Stimulated activated CD8-positive, alpha-beta memory T cell treated with anti-CD3 and anti-CD28 coated beads, Interleukin-7, amount 100 ng/mL, for 24 hours (primary cell): ENCODE measurements at places on chromosomes 13 and 19.
A peak's percentile ranks its signal among the peaks of the same experiment; 100 is the strongest.

DNA sequence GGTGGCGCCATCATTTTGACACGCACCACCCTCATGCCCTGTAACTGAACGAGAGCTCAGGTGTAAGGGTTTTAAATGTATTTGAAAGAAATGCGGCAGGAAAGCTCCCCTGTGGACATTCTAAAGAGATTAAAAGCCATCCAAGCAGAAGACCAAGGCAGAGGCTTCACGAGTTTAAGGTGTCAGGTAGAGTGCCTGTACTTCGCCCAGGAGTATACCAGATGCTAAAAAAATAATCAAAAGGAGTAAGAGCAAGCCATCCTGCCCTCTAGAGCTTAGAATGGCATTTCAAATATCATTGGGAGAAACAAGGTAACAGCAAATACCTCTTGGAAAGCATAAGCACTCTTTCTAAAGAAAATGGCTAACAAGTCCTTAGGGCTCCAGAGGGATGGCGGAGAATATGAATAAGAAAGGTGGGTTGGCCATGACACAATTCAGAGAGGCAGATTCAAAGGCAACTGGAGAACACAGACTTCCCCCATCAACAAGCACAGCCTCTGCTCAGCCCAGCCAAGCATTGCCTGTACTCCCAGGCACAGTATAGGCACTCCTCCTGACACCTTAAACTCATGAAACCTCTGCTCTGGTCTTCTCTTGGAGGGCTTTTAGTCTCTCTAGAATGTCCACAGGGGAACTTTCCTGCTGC, 447.6 kb downstream of the SUCLA2 start:
- DNase-seq, result no peak

- no peak for DNase-seq
These were observed 2.1 kb downstream of the P2RY11 start for GRCh38 chr19:10113592-10113963.

- DNase-seq, result no peak
These were observed 117.2 kb upstream of the MAB21L1 start for GRCh38 chr13:35593651-35594050.

DNA sequence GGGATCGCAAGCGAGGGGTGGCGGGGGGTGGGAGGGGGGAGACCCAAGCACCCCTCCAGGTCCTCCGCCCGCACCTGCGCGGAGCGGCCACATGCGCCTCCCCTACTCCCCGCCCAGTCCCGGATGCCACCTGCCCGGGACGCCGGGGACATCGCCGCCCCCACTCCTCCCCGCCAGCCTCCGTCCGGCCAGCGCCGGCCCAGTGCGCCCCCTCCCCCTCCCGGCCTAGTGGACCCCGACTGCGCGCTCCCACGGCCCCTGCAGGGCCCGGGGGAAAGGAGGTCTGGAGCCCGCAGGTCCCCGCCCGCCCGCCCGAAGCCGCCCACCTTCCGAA, 263 bp downstream of the RHPN2 start:
- no peak for DNase-seq

GRCh38 chr19:10935371-10936059, 6.9 kb downstream of the TIMM29 start:
- DNase-seq, result no peak

GRCh38 chr13:48066310-48066989, 28.5 kb downstream of the MED4 start:
- no peak for DNase-seq

GRCh38 chr19:33274663-33275558, 27.4 kb downstream of the CEBPA start:
- DNase-seq, result no peak

- no peak for DNase-seq
These were observed 31.4 kb upstream of the MTIF3 start for GRCh38 chr13:27481766-27482165.

DNA sequence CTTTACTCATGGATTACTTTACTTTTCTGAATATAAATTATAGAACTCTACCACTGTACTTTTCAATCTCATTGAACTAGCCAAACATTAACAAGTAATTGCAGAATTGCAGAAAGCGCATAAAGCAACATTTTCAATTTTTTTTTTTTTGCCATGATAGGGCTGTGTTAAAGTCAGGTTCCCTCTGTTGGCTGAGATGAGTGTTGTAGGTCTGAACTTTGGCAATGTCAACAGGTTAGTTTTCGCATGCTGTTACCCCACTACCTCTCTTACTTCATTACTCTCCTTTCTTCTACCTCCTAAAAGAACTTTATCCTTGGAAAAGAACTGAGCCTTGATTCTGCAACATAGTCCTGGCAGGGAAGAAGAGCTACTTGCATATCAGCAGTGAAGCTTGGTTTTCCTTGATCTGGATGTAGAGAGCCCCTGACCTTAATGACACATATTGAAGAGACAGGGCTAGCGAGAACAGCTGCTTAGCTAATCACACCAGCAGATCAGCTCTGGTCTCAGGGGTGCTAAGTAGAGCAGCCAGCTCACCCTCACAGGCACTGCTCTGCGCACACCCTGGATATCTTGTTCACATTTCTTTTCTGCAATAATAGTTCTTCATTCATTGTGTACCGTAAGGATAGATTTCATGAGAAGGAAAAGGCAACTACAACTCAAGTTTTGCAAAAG, 119.5 kb downstream of the FLT1 start:
- DNase-seq, result no peak

- DNase-seq, result peak; percentile 17
These were observed 5.0 kb downstream of the KLK4 start for GRCh38 chr19:50906217-50906616.

- DNase-seq, result no peak
These were observed 25.5 kb downstream of the ERICH6B start for GRCh38 chr13:45590066-45590465.

- no peak for DNase-seq
These were observed 74.7 kb downstream of the MZT1 start for GRCh38 chr13:72652681-72653080.

DNA sequence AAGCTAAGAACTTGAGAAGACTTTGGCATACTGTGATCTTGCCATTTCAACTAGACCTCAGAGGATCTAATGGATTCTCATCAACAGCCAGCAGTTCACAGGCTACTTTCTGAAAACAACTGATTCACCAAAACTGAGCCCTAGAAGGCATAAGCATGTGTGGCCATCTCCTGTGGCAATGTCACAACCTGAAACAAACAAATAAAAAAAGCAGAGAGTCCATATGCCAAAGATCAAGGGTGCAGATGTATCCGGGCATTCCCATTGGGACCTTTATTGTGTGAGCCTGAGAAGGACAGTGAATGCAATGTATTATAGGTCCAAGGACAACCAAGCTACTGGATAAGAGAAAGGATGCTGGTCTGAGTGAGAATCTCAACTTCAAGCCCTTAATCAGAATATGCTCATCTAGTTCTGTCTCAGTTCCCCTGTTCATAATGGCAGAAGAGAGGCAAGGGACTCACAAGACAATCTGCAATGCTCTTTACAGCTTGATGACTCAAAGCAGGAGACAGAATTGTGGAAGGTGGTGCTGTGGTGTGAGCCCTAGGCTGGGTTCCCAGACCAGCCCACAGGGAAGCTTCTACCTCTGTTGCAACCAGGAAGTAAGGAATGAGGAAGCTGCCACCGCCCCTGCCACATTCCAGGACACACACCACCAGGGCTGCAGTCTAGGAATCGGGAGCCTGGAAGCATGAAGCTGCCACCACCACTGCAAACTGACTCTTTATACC, 133.7 kb downstream of the RAP2A start:
- no peak for DNase-seq

GRCh38 chr13:22061371-22061805, 390.5 kb downstream of the FGF9 start:
- peak; percentile 40 for DNase-seq

DNA sequence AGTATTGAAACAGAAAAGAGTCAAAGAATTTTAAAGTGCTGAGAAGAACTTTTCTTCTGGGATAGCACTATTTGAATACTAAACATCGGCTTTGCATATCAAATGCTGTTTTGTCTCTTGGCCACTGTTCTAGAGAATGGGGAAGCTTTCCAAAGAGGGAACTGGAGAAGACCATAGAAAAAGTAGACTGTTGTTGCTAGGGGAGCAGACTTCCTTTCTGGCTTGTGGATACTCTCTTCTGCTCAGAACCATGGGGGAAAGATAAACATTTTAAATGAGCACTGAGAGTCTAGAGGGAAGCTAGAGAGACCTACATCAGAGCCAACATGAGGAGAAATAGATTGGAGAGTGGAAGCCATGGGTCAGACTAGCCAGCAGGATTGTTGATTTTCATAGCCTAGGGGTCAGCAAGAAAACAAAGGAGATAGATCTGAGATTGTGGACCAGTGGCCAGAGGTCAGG, 315.7 kb downstream of the KCTD12 start:
- DNase-seq, result no peak

- no peak for DNase-seq
These were observed 2.4 kb upstream of the PLPP2 start for GRCh38 chr19:293436-294110.

DNA sequence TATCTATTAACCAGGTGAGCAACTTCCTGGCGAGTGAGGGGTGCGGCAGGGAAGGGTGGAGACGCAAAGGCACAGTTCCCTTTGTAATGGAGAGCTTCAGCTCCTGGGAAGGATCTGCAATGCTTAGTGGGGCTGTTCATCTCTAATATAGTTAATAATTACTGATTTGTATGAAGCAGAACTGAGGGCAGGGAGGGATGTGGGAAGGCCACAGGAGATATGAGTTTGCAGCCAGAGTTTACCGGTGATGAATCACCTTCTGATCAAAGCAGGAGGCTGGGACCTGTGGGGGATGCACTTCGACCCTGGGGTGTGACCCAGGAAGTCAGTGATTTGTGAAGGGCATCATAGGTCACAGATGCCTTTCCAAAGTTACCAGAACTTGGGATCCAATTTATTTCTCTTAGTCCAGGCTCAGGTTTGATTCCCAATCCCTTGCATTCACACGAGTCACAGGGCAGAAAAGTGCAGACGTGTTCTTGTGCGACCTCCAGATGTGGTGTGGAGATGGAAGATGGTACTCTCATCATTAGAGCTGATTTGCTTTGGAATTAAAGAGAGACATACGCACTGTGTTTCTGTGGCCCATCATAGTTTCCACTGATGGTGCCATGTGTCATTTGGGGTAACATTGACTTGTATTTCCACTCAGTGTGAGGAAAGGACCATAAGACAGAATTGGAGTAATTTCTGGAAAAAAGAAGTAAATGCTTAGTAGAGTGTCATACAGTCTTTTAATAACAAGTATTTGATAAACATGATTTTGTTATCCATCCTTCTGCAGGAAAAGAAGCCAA, 55.0 kb downstream of the LRCH1 start:
- no peak for DNase-seq

DNA sequence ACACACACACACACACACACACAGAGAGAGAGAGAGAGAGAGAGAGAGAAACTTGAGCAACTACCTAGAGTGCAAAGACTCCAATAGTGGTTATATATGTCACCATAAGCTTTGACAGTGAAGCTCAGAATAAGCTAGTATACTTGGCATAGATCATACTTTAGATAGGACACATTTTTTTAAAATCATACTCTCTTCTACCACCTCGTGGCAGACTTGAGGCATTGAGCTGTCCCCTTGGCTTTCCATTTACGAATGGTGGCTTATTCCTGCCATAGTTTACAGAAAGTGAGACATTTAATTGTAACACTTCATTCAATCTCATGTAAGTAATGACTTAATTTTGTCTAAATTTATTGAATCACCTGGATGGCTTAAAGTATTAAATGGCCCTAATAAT, 108.2 kb downstream of the EDNRB start:
- DNase-seq, result no peak

- no peak for DNase-seq
These were observed 20.3 kb downstream of the FBN3 start for GRCh38 chr19:8129061-8129618.

DNA sequence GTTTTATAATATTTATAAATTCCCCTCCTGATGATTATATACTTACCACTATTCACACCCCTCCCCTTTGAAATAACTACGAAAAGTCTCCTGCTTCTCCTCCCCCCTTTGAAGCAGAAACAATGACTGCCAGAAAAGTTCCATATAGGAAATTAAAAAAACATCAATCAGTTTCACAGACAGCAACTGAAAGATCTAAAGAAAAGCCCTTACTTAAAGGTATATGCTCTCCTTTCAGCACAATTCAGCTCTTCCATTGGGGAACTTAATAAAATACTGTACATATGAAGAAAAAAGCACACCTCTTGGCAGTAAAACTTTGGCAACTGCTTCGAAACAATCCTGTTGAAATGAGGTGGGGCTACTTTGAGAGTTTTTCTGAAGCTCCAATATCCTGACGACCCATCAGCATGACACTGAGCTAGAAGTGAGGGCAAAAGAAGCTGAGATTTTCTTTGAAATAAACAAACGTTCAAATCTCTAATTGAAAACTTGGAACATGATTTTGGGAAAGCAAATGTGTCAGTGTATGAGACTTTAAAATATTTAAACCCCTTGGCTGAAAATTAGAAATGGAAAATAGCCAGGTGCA, 147.6 kb upstream of the RXFP2 start:
- no peak for DNase-seq

DNA sequence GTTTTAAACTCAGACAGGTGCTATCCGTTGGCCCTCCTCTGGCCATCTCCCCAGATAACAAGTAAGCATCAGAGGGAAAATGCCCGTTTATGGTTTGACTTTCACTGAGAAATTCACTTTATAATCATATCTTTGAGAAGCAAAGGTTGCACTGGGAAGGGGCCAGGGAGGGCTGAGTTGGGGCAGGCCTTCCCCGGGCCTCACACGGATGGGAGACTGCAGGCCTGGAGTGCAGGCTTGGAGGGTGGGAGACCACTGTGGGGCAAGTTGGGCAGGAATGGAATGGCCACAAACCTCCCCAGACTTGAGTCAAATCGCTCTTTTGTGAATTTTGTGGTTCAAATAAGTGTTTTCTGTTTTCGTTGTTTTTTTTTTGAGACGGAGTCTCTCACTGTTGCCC, 451.7 kb downstream of the TSHZ3 start:
- DNase-seq, result no peak

GRCh38 chr19:35291916-35292315, at the start of gene MAG:
MAG (plus strand) TSS chr19:35292161; CDS start chr19:35295409, 3,248 bp downstream.
- DNase-seq, result no peak

- DNase-seq, result no peak
These were observed 29.6 kb downstream of the GJA3 start for GRCh38 chr13:20131057-20131832.

DNA sequence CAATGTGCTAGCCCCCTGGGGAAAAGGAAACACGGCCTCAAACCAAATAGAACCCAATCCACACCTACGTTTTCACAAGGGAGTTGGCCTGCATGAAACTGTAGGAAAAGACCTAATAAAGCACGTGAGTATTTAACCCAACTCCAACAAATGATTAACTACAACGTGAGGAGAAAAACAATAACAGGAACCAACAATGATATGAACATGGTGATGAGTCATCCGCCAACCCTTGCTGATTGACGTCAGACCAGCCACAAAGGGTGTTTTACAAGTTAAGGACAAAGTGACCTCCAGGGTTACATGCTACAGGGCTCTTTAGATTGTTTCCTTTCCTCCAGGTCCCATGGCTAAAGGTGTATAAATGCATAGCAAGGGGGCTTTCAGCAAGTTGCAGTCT, 460.5 kb downstream of the COG6 start:
- DNase-seq, result no peak

DNA sequence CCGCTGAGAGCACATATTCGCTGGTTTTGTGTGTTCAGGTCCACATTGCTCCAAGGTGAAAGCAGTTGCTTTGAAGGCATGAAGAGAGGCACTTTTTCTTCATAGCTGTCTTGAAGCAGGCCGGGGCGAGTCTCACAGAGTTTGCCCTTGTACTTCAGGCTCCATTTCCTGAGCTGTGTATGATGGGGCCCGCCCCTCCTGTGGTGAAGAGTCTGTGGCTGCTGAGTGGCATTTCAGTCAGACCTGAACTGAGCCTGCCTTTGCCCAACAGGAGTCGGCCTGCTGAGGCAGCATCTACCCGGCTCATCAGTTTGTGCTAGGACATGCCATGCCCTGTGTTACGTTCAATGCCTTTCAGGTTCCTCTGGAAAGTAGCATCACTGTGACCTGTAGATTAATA, 44.4 kb upstream of the C1QTNF9 start:
- DNase-seq, result peak; percentile 59
